ENCODE measurements at places on chromosomes 4 and X.

GRCh38 chr4:130035391-130035790 is 939.4 kb downstream of the C4orf33 start:
- DNase-seq, result no peak

DNA sequence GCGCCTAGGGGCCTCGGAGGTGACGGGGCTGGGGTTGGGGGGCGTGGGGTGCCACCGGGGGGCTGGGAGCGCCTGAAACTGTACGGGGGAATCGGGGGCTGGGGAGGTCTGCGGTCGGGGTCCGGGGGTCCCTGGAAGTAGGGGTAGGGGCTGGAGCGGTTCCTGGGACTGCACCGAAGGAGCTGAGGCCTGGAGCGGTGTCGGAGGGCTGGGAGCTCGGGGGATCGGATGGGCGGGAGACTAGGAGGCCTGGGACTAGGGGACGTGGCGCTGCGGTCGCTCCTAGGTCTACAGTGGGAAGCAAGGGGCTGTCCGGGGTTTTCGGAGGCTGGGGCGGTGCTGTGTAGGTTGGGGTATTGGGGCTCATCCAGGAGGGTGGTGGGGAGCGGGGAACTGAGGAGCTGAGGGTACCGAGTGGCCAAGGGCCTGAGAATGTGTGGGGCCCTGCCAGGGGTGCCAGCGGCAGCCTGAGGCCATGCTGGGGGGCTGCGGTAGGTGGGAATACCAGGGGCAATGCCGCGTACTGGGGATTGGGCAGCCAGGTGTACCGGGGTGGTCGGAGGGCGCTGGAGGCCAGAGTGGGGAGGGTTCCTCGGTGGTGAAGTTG is 562 bp downstream of the AKAP17A start:
- no peak for DNase-seq

DNA sequence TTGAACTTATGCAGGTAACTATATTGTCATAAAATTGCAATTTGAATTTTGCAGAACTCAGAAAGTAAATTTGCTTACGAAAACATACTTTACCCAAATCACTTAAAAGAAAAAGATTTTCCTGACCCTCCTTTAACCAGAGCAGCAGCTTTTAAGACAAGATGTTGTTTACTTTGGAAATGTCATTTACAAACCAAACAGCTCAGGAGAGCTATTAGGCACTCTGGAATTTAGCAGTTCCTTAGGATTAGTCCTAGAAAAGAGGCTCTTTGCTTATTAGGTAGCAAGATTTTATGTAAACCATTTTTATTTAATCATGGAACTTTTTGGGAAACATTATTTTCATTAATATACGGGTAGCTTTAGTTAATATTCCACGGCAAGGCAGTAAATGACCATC is 765.7 kb upstream of the POU3F4 start:
- DNase-seq, result no peak

DNA sequence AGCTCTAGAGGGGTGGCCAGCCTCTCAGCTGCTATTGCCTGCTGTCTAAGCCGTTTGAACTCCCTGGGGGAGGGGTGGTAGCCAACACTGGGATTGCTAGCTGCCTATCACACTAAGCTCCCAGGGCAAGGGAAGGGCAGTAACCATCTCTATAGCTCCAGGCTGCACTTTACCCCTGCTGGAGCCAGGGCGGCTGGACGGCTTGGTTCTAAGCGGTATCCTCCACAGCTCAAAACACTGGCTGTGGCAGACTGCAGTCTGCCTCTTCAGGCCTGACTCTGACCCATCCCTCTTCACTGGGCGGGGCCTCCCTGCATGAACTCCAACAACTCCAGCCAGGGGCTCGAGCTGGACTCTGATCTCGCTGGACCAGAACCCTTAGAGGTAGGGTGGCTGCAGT is 55.3 kb upstream of the GNRHR start:
- DNase-seq, result no peak

DNA sequence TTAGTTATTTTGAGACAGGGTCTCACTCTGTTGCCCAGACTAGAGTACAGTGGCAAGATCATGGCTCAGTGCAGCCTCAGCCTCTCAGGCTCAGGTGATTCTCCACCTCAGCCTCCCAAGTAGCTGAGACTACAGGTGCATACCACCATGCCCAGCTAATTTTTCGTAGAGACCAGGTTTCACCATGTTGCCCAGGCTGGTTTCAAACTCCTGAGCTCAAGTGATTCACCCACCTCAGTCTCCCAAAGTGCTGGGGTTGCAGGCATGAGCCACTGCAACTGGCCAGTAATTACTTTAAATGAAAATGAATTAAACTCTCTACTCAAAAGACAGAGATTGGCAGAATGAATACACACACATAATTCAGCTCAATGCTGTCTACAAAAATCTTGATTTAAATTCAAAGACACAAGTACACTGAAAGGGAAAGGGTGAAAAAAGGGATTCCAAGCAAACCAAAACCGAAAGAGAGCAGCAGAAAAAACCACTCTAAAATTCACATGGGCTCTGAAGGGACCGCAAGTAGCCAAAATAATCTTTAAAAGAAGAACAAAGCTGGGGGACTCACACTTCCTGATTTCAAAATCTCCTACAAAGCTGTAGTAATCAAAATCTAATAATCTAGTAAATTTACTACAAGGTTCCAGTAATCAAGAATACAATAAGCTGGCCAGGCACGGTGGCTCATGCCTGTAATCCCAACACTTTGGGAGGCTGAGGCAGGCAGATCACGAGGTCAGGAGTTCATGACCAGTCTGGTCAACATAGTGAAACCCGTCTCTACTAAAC is 11.8 kb upstream of the SPON2 start:
- no peak for DNase-seq

DNA sequence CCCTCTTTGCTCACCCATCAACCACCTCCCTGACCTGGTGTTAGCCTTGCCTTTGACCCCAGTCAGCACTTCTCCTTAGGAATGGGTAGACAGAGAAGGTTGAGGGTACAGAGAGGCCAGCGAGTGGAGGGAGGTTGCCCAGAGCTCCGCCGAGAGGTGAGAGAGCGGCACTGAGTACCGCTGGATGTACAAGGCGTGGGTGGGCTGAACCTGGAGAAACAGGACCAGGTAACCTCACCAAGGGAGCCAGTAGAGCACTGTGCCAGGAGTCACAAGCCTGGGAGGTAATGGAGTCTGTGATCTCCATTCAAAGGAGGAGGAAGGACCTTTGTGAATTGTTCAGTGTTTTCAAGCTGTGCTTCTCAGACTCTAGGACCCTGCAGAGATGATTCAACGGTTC is 256.2 kb downstream of the EVC2 start:
- DNase-seq, result no peak

DNA sequence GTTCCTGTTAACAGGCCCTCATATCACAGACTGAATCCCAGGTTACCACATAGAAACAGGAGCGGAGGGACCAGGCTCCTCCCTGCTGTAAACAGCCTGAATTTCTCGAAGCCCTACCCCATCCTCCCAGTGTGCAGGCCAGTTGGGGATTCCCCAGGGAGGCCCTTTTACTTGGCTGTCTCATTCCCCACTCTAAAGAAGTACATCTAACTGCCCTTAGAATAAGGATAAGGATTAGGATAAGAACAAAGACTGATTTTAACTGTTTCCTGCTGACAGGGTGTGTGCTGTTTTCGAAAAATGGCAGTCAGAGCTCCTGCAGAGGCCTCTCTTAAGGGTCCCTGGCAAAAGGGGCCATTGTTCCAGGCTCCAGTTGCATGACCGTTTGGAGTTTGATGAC is 133.7 kb downstream of the PAPSS1 start:
- no peak for DNase-seq

DNA sequence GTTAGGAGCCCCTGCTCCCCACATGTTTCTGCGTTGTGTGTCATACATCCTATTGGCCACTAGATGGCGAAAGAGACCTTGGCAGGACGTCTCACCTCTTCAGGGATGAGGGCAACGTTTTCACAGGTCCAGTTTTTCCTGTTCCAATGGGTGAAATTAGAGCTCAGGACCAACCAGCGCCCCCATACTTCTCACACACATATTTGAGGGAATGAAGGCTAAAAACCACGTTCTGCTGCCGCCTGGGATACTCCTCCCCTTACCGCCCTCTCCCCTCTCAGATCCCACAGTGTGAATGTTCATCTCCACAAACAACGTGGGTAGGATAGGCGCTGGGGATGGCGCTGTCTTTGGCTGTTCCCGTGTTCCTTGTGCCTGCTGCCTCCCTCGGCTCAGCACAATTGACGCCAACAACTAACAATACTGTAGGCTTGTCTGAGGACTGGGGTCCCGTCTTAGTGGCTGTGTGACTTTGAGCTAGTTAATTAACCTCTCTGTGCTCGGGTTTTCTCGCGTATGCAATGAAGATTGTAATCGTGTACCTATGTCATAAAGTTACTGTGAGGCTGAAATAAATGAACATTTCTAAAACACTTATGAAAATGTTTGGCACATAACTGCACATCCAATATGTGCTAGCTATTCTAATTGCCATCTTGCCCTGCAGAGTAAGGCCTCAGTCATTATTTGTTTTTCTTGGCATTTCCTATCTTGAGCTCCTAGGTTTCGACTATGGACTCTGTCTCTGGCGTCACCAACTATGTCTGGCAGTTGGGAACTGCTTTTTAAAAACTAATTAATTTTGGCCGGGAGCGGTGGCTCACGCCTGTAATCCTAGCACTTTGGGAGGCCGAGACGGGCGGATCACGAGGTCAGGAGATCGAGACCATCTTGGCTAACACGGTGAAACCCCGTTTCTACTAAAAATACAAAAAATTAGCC is 181.3 kb upstream of the STK26 start:
- peak; percentile 64 for DNase-seq

DNA sequence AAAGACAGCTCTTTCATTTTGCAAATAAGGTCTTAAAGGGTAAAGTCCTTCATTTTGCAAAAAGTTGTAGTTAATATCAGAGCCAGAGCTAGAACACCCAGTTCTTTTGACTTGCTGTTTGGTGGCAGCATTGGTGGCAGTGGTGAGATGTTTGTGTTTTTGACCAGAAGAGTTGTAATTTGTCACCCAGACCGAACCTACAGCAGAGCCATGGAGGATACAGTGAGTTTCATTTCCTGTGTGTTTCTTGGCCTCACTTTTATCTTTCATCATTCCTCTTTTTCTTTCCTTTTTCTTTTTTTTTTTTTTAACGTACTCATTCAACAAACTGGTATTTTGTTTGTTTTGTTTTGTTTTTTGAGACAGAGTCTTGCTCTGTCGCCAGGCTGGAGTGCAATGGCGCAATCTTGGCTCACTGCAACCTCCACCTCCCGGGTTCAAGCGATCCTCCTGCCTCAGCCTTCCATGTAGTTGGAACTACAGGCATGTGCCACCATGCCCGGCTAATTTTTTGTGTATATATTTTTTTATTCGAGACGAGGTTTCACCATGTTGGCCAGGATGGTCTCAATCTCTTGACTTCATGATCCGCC is 116.4 kb downstream of the AFF1 start:
- peak; percentile 38 for DNase-seq

DNA sequence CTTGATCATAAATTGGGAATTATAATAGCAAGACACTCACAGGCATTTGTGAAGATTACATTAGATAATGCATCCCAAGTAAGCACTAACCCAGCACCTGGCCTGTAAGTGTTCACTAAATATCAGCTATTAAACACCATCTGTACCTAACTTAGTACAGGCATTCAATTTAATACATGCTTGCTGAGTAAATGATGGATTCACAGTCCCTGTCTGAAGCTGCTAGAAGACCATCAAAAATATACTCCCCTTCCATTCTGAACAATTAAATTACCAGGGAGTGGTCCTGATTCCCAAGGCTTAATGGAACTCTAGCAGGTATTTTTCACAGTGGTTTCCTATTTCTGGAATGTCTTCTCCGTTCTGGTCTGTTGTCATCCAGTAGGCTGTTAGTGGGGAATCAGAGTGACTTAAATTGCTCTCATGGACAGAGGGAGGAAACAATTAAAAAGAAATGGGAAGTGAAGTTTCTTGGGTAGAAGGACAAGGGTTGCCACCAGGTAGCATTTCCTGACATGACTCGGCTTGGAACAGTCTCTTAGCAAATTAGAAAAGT is 233.9 kb downstream of the PTTG2 start:
- DNase-seq, result no peak

GRCh38 chr4:138193963-138194362 is 48.2 kb downstream of the SLC7A11 start:
- no peak for DNase-seq

GRCh38 chr4:63218856-63219255 is 1190.4 kb downstream of the TECRL start:
- DNase-seq, result no peak

GRCh38 chrX:8720136-8720535 is 11.8 kb downstream of the ANOS1 start:
- no peak for DNase-seq

DNA sequence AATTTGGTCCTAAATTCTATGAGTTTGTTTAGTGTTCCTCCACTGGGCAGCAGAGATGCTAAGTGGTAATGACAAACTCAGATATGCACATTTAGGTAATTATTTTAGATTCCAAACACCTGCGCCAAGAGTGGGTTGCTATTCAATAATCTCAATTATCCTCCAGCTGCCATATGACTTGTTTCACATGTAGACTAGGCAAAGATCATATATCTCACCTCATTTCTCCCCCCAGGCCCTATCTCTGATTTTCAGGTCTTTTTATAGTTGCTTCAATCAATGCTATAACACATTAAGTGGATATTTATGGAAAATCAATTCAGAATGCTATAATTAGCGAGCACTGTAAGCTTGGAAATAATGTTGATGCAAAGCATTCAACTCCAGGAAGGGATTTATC is 217.6 kb downstream of the KCTD8 start:
- DNase-seq, result no peak

GRCh38 chrX:136146614-136147314 is 569 bp upstream of the FHL1 start:
- peak; percentile 15 for DNase-seq

DNA sequence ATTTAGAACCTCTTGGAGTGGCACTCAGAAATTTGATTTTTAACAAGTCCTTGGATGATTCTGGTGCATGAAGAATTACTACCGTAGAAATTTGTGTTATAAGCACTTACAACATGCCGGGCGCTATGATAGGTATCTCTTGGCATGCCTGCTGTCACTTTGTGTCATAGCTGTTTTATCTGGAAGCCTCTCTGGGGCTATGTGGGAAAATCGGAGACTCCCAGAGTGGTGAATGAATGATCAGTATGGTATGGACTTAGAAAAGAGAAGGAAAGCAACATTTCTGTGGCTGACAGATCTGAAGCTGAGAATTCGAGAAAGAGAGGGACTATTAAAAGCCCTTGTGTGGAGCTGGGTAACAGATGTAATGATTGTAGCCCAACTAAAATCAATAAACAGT is 177.4 kb upstream of the MAMLD1 start:
- DNase-seq, result no peak

DNA sequence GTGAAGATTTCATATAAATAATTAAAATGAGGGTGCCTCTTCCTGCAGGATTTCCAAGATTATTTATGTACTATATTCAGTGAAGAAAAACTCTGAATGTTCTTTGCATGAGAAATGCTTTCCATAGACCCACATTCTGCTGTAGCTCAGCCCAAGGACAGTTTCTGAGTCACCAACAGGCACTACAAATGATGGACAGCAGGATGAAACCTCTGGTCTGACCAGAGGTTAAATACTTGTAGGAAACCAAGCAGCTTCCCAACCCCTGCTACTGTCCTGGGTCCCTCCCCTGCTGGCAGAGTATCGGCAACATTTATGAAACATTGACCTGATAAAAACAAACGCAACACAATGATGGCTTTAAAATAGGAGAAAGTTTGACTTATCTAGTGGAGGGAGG is 73.1 kb downstream of the CXXC4 start:
- no peak for DNase-seq

Measured in activated CD4-positive, alpha-beta T cell treated with anti-CD3 and anti-CD28 coated beads, Interleukin-10, Interleukin-2, amounts not matched to agents 100 ng/mL and 50 ng/mL, durations not matched to agents 16 hours and 8 hours (primary cell).